ENCODE measurements at places on chromosomes 2 and 18.

GRCh38 chr18:3538456-3538855, 88.5 kb downstream of the TGIF1 start:
- DNase-seq: no peak

DNA sequence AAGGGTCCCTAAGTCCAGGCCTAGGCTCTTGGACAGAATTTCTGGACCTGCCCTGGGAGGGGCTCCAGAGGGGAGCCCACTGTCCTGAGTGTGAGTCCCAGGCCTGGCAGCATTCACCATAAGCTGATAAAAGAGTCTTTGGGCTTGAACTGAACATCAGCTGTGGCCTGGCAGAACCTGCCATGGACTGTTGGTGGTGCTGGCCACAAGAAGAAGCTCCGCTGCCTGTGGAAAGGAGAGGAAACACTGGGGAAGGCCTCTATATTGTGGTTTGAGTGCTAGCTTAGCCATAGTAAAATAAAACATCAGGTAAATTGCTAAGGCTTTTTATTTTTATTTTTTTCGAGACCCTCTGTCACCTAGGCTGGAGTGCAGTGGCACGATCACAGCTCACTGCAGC, 20.9 kb upstream of the BAZ2B start:
- DNase-seq: no peak

DNA sequence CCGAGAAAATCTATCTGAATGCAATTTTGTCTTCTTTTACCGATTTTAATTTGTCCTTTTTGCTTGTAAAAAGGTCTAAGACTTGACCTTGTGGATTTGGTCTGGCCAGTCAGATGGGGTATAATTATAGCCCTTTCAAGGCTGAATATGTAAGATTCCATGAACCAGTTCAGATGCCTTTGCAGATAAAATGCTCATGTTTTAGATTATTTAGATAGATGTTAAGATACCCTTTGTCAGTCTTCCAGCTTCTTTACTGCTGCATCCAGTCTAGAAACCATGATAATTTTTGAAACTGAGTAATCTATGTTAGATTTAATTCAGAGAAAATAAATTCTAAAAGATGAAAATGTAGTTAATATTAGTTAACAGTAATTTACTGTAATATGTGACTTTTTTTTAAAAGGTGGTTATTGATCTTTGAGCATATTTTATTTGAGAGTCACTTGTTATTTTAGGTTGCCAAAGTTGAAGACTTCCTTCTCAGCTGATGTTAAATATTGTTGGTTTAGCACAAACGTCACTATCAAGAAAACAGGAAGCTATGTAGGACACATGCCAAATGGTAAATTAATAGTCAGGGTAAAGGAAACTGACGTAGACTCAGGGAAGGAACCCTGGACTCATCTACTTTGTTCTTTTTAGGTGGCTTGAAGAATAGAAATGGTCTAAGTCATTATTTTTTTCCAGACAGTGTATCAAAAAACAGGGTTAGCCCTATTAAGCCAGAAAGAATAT, 29.8 kb downstream of the BABAM2 start:
- DNase-seq: no peak

GRCh38 chr2:203623096-203623495, 83.3 kb upstream of the CD28 start:
- no peak for DNase-seq

DNA sequence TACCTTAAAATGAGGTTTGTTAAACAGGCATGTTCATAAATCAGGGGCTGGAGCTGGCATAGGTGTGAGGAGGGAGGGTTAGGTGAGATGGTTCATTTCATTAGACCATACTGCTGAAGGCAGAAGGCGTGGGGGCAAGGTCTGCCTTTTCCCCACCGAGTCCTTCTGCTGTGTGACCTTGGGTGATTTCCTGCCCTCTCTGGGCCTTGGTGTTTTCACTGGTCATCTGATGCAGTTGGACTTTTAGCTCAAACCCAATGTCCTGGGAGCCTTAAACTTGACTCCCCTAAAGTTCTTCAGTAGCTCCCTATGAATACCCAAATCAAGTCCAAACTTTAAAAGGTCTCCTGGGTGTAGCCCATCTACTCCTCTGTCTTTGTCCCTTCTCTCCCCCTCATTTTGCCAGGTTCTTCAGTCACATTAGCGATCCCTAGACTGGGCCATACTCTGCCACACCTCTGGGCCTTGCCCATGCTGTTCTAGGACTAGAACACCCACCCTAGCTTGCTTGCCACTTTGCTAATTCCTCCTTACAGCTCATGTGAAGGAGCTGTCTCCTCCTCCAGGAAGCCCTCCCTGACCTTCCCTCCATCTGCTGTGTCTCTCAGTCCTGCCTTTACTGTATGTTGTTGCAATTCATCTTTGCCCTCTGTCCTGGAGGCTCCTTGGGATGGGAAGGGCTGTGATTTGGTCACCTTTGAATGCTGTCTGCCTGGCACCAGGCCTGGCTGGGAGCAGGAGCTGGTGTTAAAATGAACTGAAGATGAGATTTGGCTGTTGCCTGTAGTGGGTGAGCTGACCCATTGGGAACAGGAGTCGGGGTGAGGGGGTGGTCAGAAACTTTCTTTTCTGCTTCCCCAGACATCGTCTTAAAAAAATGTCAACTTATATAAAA, 85.4 kb upstream of the HS6ST1 start:
- DNase-seq: no peak

DNA sequence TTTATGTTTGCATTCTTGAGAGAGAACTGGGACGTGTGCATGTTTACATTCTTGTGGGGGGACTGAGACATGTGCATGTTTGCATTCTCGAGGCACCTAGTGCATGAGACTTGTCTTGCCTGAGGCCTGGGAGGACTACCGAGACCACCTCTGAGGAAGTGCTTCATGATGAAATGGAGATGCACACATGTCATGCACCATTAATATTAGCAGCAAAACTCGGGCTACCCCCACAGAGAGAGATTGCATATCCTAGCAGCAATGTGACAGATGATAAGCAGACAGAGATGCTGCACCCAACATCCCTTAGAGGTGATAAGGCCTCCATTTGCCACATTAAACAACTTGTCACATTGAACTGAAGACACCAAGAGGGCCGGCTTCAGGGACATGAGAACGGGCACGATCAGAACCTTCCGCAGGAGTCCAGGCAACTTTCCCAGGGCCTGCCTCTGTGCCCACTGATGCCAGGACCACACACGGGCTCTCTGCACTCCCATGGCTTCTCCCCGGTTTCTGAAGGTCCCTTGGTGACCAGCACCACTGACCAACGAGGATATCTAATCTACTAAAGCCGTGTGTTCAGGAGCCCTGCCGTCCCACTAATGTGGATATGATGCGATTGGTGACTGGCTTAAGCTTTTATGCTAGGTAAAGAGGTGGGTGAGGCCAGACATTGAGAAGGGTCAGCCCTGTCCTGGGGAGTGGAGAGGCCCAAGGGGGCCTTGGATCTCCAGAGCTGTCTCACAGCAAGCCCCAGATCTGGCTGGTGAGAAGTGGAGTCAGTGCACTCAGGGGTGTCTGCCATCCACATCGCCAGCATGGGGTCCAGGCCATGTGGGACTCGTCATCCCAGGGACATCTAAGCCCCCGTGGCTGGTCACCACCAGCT, 208.3 kb downstream of the NDUFA10 start:
- no peak for DNase-seq

DNA sequence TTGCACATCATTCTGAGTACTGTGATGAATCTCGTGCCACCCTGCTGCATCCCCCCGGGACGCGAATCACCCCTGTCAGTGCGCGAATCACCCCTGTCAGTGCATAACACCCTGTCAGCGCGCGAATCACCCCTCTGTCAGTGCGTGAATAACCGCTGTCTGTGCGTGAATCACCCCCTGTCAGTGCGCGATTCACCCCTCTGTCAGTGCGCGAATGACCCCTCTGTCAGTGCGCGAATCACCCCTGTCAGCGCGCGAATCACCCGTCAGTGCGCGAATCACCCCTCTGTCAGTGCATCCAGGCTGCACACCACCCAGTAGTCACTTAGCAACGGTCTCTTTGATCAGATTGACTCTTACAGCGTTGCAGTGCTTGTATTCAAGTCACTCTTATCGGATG, 134.4 kb upstream of the TPO start:
- no peak for DNase-seq

GRCh38 chr2:27126252-27126710, 2.7 kb downstream of the ABHD1 start:
- DNase-seq: no peak

DNA sequence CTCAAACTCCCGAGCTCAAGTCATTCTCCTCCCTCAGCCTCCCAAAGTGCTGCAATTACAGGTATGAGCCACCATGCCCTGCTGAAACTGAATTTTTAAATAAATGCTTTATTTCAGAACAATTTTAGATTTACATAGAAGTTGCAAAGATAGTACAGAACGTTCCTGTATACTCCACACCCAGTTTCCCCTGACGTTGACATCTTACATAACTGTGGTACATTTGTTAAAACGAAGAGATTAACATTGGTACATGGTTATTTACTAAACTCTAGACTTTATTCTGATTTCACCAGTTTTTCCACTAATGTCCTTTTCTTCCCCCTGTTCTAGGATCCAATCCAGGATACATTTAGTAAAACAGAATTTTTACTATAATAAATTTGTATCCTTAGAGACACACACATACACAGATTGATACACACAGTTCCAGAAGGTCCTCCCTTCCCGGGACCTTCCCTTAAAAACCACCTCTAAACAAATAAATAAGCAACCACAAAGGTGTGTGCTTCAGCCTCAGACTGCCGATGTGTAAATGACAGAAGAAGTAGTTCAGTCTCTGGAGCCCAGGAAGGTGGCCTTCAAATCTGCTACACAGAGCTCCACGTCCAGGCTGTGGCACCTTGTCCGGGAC, 6.9 kb downstream of the NEU2 start:
- no peak for DNase-seq

DNA sequence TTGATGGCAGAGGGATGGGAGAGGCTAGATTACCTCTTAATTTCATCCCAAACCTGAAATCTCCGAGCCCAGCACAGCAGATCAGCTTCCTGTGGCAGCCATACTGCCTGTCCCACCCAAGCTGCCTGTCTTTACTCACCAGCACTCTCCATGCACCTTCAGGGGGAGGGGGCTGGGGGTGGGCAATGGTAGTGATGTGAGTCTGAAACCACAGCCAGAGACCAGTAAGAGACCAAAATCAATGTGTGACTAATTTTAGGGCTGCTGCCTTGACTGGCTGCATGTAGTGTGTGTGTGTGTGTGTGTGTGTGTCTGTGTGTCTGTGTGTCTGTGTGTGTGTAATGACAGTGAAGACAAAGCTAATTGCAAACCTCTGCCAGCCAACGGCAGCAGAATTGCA, 11.7 kb upstream of the TEX261 start:
- DNase-seq: no peak

- no peak for DNase-seq
Measured at GRCh38 chr2:224973112-224974016, 68.9 kb downstream of the DOCK10 start.

GRCh38 chr2:15939854-15940660, at the start of gene MYCN:
Gene MYCN, plus strand, starts transcription at chr2:15940550. Its CDS starts 1,515 bp downstream, at chr2:15942065.
- DNase-seq: peak; percentile 66

GRCh38 chr2:34012715-34013302, 413.7 kb upstream of the FAM98A start:
- peak; percentile 22 for DNase-seq

DNA sequence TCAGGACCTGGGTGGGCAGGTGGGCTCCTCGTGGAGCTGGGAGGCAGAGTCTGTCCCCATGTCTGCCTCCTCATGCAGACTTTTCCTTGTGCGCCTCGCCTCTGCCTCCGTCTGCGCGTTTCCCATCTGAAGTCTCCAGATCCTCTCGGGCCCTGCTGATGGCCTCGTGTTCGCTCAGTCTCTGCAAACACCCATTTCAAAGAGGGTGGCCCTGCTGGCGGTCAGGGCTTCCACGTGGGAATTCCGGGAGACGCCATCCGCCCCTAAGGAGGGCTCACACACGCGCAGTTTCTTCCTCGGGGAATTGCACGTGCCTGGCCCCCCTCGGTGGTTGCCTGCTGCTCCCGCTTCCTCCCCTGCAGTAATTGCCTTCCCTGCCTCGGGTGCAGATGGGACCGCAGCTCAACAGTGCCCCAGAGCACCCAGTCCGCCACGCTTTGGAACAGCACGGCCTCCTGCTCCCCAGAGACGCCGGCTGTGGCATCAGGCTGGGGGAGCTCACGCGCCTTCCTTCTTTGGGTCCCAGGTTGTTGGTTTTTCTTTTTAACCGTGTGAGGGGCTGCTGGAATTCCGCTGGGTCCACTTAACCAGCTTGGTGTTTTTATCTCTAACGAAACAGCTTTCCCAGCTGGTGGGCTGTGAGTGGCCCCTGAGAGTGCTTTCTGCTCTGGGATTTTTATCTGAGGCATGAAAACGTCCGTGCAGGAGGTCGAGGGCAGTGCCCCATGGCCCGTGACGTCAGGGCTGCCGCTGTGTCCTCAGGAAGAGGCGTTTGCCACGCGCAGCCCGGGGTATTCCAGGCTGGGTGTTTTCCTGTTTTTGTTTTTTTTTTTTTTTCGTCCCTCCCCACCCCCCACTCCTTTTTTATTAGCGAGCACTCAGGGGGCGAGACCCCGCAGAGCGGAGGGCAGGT, 16.1 kb downstream of the NFATC1 start:
- DNase-seq: no peak

- DNase-seq: no peak
Measured at GRCh38 chr2:20456636-20457426, 10.0 kb downstream of the RHOB start.

GRCh38 chr2:218962859-218963492, 3.5 kb downstream of the CDK5R2 start:
- DNase-seq: no peak

DNA sequence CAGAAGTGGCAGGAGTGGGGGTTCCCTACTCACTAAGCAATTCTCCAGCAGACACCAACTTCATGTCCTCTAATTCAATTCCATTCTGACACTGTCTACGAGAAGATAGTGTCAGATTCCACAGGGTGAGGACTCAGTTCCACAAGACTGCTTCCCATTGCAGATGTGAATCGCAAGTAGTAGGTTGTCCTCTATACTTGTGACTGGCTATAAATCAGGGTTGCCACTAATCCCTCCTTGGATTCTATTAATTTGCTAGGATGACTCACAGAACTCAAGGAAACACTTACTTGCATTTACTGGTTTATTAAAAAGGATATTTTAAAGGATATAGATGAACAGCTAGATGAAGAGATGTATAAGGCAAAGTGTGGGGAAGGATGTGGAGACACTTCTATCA, 184.1 kb upstream of the ACVR2A start:
- DNase-seq: no peak

- no peak for DNase-seq
Measured at GRCh38 chr2:239159476-239159911, 241.3 kb downstream of the HDAC4 start.

GRCh38 chr18:61943175-61943964, 50.6 kb upstream of the RNF152 start:
- no peak for DNase-seq

DNA sequence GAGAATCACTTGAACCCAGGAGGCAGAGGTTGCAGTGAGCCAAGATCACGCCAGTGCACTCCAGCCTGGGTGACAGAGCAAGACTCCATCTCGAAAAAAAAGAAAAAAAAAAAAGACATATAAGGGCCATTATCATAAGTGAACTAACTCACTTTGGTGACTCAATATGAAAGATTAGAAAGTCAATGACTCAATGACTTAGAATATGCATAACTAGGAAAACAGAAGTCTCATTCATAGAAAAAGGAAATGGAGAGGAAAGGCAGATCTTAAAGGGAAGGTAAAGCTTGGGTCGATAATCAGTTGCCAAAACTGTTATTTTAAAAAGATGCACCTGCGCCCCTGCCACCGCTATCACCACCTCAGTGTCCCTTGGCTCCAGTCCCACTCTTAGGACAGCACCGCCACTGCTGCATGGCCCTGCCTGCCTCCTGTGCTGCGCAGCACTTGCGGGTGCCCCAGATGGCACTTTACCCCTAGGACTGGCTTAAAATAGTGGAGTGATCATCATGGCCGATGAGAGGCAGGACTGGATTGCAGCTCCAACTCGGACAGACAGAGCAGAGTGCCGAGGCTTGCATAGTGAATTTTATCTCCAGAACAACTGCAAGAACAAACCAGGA, 54.7 kb downstream of the INO80D start:
- no peak for DNase-seq
